ENCODE measurements at places on chromosomes 5 and 9.

GRCh38 chr5:32202394-32202793, 28.3 kb upstream of the GOLPH3 start:
- peak; percentile 69 for DNase-seq

DNA sequence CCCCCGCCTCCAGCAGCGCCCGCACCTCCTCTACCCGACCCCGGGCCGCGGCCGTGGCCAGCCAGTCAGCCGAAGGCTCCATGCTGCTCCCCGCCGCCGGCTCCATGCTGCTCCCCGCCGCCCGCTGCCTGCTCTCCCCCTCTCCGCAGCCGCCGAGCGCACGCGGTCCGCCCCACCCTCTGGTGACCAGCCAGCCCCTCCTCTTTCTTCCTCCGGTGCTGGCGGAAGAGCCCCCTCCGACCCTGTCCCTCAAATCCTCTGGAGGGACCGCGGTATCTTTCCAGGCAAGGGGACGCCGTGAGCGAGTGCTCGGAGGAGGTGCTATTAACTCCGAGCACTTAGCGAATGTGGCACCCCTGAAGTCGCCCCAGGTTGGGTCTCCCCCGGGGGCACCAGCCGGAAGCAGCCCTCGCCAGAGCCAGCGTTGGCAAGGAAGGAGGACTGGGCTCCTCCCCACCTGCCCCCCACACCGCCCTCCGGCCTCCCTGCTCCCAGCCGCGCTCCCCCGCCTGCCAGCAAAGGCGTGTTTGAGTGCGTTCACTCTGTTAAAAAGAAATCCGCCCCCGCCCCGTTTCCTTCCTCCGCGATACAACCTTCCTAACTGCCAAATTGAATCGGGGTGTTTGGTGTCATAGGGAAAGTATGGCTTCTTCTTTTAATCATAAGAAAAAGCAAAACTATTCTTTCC, 19.3 kb downstream of the CDKN2A start:
- DNase-seq = peak; percentile 48

DNA sequence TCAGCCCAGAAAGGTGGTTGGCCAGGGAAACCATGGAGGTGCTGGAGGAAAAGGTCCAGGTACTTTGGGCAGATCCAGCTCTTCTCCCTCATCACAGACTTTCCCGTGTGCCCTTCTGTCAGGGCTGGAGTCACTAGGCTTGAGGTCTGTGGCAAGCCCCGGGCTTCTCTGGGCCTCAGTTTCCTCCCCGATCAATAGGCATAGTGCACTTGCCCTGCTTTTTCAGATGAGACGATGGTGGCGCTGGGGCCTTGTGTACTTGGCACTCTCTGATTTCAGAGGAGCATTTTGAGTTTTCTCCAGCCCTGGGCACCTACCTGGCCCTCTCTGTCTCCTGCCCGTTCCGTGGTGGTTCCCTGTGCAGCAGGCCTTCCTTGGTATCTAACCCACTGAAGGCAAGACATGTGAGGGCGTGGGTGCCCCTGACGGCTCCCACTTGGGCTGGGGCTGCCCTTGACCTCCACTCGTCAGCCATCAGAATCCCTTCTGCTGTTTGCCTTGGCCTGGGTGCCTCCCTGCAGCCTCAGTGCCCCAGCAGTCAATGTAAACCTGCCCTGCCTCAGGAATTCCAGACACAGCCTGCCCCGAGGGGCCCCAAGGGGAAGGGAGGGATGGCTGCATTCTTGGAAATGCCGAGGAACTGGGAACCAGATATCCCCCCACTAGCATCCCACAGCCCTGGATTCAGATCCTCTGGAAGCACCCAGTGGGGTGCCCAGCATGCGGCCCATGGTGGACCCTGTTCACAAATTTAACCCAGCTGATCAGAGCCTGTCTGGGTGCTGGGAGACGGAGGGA, 66.3 kb upstream of the COL5A1 start:
- no peak for DNase-seq

DNA sequence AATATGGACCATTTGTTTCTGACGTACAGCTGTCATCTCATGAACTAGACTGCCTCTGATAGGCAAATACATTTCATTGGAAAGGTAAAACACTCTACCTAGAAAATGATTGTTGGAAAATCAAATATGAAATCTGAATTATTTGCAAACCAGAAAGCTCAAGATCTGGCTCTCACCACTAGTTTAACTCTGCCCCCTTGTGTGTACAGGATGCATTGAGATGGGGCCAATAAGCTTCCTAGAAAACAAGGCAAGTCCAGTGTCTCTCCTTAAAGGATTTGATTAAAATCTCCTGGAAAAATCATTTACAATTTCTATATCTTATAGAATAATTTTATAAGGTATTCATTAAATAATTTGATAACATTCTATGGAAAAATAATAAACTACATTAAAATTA, 311.9 kb upstream of the ANKH start:
- DNase-seq = peak; percentile 10

GRCh38 chr9:115401756-115402327, 283.9 kb upstream of the TNC start:
- DNase-seq = no peak

GRCh38 chr9:75083188-75083970, 4.6 kb downstream of the NMRK1 start:
- DNase-seq = no peak

GRCh38 chr9:110750272-110750671, 81.7 kb downstream of the MUSK start:
- no peak for DNase-seq

DNA sequence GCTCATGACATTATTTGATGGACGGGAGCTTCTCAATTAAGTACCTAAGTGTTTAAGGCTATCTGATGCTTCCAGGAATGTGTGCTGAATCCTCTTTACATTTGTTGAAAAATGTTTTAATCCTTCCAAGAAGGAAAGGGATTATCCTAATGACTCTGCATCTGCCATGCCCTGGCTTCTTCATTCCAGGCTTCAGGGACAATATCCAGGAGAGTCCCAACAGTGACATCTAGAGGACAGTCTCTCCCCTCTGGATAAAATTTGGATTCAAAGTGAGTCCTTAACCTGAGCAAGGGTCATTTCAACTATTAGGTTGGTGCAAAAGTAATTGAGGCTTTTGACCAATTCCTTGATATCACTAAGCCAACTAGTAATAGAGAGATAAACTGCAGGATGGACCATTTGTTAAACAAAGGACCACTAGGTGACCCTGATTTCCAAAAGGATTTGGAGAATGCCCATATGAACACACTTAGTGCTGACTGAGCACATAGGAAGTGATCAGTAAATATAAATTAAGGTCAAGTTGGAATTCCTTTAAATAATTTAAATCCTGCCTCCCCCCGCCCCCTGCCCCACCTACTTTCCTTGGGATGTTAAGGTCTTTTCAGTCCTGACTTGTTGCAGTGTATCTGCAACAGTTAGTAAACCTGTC, 19.1 kb downstream of the TNFSF8 start:
- DNase-seq = peak; percentile 72

- no peak for DNase-seq
Measured at GRCh38 chr5:125600559-125600958, 822.6 kb upstream of the GRAMD2B start.

- no peak for DNase-seq
Measured at GRCh38 chr9:2354216-2354615, 267.4 kb upstream of the VLDLR start.

GRCh38 chr9:124835026-124835557, 18.2 kb upstream of the WDR38 start:
- peak; percentile 80 for DNase-seq

- DNase-seq = no peak
Measured at GRCh38 chr5:36685631-36686288, 79.4 kb downstream of the SLC1A3 start.

- DNase-seq = no peak
Measured at GRCh38 chr9:116797276-116797675, 110.2 kb downstream of the TRIM32 start.

- no peak for DNase-seq
Measured at GRCh38 chr5:103389846-103390245, 131.3 kb downstream of the MACIR start.

GRCh38 chr9:70043689-70044489, at the start of gene MAMDC2:
MAMDC2 (plus strand) TSS chr9:70043848; CDS start chr9:70044198, 350 bp downstream.
- peak; percentile 64 for DNase-seq

- no peak for DNase-seq
Measured at GRCh38 chr5:8363138-8363537, 494.2 kb downstream of the MTRR start.

GRCh38 chr5:160171666-160172065, 52.4 kb upstream of the PWWP2A start:
- no peak for DNase-seq

DNA sequence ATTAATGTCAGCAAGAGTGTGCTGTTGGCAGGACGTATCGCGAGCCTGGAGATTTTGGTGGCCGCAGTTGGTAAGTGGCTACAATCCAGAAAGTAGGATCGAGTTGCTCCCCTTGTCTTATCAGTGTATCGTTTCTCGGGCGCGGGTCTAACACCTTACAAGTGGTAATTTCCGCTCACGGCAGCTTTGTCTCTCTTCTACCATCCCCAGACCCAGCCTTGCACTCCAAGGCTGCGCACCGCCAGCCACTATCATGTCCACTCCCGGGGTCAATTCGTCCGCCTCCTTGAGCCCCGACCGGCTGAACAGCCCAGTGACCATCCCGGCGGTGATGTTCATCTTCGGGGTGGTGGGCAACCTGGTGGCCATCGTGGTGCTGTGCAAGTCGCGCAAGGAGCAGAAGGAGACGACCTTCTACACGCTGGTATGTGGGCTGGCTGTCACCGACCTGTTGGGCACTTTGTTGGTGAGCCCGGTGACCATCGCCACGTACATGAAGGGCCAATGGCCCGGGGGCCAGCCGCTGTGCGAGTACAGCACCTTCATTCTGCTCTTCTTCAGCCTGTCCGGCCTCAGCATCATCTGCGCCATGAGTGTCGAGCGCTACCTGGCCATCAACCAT, 1.1 kb downstream of the PTGER4 start:
- no peak for DNase-seq

DNA sequence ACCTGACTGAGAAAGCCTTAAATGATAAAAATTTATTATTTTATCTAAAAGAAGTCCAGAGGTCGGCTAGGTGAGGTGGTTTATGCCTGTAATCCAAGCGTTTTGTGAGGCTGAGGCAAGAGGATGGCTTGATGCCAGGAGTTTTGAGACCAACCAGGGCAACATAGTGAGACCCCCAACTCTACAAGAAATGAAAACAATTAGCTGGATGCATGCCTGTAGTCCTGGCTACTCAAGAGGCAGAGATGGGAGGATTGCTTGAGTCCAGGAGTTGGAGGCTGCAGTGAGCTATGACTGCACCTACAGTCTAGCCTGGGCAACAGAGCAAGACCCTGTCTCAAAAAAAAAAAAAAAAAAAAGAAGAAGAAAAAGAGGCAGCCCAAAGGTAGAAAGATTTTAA, 179.9 kb upstream of the KIF2A start:
- DNase-seq = no peak

- DNase-seq = peak; percentile 41
Measured at GRCh38 chr5:101977729-101978345, 318.2 kb downstream of the SLCO4C1 start.

- no peak for DNase-seq
Measured at GRCh38 chr9:91761362-91761761, 188.7 kb downstream of the ROR2 start.

DNA sequence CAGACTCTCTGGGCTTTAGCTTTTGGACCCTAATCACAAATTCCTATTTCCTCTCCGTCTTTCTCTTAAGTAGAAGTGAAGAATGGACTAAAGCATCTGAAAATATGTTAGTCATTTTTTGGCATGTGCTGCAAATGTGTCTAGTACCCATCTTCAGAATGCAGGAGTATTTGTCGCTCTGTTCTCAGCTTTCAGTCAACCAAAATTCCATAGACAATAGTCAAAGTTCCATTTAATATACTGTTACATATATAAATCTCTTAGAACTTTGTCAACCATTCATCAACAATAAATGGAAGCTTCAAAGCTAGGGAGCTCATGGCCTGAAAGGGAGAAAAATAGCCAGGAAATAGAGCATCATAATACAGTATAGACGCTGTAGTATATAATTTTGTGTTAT, 509.4 kb downstream of the BNC2 start:
- DNase-seq = peak; percentile 84

GRCh38 chr5:65926276-65926783, at the start of gene ERBIN:
ERBIN (plus strand) TSS chr5:65926575; CDS start chr5:65992719, 66,144 bp downstream.
- DNase-seq = peak; percentile 91

GRCh38 chr5:138654281-138654867, 79.2 kb upstream of the HSPA9 start:
- DNase-seq = peak; percentile 57

DNA sequence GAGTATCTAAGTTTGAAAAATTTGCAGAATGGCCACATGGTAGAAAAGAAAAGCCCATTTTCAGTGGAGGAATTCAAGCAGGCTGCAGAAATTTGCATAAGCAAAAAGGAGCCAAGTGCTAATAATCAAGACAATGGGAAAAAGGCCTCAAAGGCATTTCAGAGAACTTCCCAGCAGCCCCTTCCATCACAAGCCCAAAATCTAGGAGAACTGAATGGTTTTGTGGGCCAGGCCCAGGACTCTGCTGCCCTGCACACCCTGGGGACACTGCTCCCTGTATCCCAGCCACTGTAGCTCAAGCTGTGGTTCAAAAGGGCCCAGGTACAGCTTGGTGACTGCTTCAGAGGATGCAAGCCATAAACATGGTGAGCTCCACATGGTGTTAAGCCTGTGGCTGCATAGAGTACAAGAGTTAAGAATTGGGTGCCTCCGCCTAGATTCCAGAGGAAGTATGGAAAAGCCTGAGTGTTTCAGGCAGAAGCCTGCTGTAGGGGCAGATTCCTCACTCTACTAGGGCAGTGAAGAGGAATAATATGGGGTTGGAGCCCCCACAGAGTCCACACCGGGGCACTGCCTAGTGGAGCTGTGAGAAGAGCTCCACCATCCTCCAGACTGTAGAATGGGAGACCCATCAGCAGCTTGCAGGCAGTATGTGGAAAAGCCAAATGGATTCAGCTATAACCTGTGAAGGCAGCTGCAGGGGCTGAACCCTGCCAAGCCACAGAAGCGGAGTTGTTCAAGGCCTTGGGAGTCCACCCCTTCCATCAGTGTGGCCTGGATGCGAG, 720.7 kb upstream of the CTNND2 start:
- DNase-seq = no peak

- peak; percentile 81 for DNase-seq
Measured at GRCh38 chr9:698276-698675, 143.2 kb upstream of the DMRT1 start.

DNA sequence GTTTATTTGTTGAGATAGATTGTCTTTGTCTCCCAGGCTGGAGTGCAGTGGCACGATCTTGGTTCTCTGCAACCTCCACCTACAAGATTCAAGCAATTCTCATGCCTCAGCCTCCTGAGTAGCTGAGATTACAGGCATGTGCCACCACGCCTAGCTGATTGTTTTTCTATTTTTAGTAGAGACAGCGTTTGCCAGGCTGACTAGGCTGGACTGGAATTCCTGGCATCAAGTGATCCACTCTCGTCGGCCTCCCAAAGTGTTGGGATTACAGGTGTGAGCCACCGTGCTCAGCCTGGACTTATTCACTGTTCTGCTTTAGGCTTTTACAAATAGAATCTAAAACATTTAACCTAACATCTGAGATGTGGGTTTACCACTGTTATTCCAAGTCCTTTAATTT, 91.3 kb downstream of the COMMD10 start:
- DNase-seq = peak; percentile 17

GRCh38 chr9:41229408-41230401, 40.6 kb upstream of the ZNG1F start:
- DNase-seq = no peak

GRCh38 chr5:99068944-99069650, 140.3 kb upstream of the CHD1 start:
- DNase-seq = no peak

GRCh38 chr9:110410961-110411360, 73.3 kb upstream of the TXNDC8 start:
- DNase-seq = no peak

- DNase-seq = peak; percentile 28
Measured at GRCh38 chr9:109969011-109969410, 189.0 kb downstream of the PALM2AKAP2 start.

GRCh38 chr9:86557918-86558317, 203.7 kb upstream of the TUT7 start:
- DNase-seq = no peak

All from EH (cell line).